Sciatic nerve (tissue), 2 donors: ENCODE measurements at places on chromosomes 5 and 9.

- DNase-seq = no peak
Measured at GRCh38 chr9:93500571-93501298, 47.4 kb upstream of the FAM120AOS start.

DNA sequence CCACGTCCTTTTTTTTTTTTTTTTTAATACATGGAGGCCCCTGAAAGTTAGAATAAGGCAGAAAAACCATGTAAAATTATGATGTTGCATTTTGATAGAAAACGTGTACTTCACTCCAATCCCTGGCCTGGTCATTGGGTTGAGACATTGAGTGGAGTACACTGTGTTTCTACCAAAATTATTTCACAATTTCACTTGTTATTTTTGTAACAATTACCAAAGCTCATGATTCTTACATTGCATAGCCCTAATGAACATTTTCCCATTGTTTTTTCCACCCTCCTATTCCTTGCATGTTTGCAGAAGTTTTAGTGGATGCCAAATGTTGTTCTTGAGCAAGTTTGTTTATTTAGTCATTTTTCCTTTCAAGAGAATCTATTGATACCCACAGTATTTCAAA is 21.9 kb downstream of the MAMDC2 start:
- DNase-seq = no peak

DNA sequence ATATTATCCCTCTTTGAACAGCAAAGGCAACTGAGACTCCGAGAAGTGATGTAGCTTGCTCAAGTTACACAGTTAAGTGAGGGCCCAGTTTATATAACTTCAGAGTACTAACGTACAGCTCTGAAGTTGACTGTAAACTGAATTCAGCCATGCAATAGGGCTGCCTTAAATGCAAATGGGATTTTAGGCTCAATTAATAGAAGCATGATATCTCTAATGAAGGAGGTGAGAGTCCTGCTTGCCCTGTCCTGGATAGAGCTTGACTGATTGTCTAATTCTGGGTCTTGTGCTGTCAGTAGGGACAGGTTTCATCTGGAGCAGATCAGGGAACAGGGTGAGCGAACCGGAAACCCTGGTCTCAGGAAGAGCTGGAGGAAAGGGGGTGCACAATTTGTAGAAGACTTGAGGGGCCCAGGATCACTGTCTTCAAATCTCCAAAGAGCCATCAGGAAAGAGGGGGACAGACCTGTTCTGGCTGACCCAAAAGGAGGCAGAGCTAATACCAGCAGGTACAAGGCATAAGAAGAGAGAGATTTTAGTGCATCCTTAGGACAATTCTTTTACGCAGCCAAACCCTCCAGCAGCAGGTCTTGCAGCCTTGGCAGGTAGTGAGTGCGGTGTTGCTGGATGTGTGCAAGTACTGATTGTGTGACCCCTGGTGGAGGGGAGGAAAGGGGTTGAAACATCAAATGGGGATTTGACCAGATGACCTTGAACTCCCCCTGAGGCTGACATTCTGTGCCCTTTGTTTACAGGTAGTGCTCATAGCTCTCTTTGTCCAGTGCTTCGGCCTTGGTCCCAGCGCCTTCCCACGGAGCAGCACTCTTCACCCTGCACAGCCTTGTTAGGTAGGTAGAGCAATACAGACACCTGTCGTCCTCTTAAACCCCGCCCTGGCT is 13.0 kb downstream of the GSN start:
- no peak for DNase-seq

GRCh38 chr5:9903801-9904200 is 273.6 kb upstream of the TAS2R1 start:
- no peak for DNase-seq

GRCh38 chr5:177316005-177316404 is 4.3 kb upstream of the MXD3 start:
- no peak for DNase-seq

DNA sequence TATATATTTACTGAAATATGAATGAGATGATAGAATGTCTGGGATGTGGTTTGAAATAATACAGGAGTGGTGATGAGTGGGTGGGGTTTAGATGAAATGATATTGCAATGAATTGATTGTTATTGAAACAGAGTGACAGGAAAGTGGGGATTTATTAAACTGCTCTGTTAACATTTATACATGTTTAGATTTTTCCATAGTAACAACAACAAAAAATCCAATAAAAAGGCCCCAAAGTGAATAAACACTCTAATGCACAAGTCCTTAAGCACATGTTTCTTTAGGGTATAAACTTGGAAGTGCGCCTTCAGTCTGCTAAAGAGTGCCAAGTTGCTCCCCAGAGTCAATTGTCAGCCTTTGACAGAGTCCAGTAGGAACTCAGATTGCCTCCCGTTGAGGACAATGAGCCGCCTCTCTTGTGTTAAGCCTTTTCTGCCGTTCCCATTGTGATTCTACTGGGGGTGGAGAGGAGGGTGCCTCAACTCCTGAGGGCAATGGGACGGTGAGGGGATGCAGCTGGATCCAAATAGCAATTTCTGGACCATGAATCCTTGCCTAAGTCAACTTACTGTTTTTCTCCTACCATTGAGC is 112.3 kb downstream of the SLC28A3 start:
- DNase-seq = no peak

DNA sequence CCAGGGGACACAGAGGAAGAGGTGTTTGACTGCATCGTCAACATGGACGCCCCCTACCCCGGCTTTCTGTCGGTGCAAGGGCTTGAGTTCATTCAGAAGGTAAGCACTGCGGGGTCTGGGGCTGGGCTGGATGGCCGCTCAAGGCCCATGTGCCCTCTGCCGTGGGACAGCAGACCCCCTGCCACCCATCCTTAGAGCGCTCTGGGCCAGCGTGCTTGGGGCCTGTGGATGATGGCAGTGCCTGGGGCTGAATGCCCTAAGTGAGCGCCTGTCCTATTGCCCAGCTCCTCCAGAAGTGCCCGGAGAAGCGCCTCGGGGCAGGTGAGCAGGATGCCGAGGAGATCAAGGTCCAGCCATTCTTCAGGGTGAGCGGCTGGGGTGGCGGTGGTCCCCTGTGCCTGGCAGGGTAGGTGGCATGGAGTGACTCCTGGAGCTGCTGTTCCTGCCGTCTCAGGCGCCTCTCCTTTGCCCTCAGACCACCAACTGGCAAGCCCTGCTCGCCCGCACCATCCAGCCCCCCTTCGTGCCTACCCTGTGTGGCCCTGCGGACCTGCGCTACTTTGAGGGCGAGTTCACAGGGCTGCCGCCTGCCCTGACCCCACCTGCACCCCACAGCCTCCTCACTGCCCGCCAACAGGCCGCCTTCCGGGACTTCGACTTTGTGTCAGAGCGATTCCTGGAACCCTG is 3.9 kb downstream of the ZDHHC12 start:
- DNase-seq = no peak

- peak; percentile 47 for DNase-seq
Measured at GRCh38 chr5:179373961-179374505, 28.8 kb upstream of the ADAMTS2 start.

- no peak for DNase-seq
Measured at GRCh38 chr9:70995511-70995910, 125.9 kb downstream of the TRPM3 start.

DNA sequence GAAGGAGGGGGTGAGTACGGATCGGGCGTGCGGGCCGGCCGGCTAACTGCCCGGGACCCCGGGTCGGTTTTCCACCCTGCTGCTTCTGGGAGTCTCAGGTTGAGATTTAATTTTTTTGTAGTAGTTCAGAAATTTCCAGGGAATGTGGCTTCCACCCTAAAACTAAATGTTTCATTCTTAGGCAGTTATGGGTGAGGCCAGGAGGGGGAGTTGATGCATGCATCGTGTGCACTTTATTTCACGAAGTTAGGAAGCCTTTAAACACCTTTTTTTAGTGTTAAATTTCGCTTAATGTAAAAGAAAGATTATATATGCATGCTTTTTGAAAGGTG is 905 bp downstream of the CDK9 start:
- no peak for DNase-seq

GRCh38 chr5:103461243-103461642 is 101.3 kb downstream of the NUDT12 start:
- DNase-seq = no peak

DNA sequence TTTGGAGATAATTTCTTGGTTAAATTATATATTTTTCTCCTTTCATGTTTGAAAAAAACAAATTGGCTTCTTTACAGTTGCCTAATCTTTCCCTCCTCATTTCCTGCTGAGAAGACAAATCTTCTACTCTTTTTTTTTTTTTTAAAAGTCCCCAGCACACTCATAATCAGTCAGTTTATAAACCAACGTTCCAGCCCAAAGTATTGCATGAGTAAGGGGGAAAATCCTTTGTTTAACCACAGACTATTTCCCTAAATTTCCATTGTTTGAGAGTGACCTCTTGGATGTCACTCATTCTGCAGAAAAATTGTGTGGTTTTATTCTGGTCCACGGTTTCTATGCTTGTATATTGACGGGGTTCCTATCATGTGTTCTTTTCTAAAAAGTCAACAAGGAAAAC is 55.1 kb upstream of the TLR4 start:
- no peak for DNase-seq

- no peak for DNase-seq
Measured at GRCh38 chr5:134527961-134528424, 2.5 kb downstream of the JADE2 start.

DNA sequence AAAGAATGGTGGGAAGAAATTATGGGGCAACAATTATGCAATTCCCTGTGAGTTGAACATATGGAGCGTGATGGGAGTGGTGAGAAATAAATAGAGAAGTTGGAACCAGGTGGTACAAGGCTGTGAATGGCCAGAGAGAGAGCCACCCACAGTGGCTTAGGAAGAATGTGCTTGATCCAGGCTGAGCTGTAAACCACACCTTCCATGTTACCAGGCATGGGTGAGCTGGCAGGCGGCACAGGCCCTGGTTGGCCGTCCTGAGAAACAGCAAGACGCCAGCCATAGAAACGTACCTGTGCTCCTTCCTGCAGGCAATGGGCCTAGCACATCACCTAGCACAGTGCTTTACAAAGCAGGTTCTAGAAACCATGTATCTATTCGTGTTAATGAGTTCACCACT is 74.3 kb downstream of the EPB41L4B start:
- no peak for DNase-seq

GRCh38 chr5:160471761-160472160 is 50.1 kb downstream of the PTTG1 start:
- DNase-seq = no peak

GRCh38 chr9:88993871-88994460 is 2.7 kb downstream of the S1PR3 start:
- DNase-seq = no peak

DNA sequence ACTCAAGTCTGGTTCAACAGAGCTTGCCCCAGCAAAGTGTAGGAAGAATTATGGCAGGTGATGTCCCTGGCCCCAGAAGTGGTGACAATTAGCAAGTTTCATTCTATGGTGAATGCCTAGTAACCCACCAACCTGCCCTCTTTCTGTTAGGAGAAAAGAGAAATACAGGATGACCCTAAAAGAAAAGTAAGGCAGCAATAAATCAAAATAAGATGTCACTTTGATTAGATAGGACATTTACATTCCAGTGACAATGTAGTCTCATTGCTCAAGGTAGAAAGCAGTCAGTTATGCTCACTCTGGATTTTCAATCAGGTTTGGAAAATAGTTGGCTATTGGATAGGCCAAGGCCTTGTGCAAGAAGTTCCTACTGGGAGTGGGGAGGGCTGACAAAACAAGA is 5.6 kb upstream of the HSPA9 start:
- DNase-seq = no peak

GRCh38 chr9:34982361-34982760 is 7.2 kb upstream of the DNAJB5 start:
- no peak for DNase-seq

DNA sequence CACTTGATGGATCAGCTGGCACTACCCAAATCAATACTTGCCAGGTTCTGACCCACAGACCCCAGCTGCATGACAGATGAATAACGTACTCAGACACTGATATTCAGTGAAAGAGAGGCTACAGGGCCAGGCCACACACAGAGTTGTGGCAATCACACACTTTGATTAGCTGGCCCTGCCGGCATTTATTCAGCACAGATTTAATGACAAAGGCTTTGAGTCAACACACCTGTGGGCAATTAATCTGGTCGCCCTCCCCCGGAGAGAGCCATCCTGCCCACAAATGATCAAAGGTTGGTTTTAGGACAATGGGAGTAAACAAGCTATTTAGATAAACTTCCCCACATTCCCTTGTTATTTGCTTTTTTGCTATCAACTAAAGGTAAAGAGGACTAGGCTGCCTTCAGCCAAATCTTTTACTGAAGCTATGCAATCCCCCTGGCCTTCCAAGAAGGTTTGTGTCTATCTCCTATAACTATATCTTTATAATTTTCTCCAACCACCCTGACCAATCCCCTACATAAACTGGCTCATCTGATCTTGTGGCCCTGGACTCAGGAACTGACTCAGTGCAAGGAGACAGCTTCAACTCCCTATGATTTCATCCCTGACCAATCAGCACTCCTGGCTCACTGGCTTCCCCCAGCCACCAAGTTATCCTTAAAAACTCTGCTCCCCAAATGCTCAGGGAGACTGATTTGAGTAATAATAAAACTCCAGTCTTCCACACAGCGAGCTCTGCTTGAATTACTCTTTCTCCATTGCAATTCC is 12.7 kb upstream of the TRIM32 start:
- no peak for DNase-seq

DNA sequence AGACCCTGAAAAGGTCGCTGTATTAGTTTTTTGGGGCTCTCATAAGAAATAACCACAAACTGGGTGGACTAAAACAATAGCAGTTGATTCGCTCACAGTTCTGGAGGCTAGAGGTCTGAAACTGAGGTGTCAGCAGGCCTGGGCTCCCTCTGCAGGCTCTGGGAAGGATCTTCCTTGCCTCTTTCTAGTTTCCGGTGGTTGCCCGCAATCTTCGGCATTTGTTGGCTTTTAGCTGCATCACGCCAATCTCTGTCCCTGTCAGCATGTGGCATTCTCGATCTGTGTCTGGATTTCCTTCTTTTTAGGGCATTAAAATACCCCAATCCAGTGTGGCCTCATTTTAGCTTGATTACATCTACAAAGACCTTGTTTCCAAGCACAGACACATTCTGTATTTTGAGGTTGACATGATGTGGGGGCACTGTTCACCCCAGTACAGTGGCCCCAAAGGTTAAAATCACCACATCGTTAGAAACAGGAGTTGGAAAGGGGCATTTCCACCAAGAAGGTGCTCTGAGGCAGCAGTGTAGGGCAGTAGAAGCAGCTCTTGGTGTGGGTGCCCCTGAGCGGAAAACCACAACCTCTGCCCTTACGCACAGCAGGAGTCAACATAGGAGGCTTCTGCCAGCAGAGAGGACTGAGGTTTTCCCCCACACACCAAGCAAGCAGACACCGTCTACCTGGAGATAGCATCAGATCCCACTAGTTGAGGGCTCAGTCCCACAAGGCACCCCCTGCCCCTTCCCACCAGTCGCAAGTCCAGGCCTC is 13.5 kb downstream of the ZNF79 start:
- no peak for DNase-seq

DNA sequence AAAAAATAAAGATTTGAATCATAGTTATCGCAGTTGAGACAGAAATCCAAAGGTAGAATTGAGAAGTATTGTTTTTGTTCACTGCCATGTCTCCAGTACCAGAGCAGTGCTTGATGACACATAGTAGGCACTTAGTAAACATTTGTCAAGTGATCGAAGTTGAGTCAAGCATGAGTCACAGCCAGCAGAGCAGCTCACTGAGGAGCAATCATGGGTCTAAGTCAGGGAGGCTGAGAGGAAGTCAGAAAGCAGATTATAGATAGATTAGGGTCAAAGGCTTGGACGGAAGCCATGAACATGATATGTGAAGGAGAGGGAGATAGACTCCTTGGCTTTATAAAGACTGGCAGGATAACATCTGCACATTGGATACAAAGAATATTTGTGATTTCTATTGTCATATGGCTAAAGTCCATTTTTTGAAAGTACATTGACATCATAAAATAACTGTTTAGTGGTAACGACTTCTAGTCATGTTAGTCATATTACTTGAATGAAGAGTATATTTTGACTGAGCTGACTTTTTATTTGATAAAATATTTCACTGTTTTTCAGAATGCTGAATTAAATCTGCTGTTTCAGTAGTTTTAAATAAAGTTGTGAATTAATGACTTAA is 168.5 kb downstream of the RAB3C start:
- no peak for DNase-seq
